ENCODE measurements at places on chromosomes 2 and 18.

GRCh38 chr2:27932396-27932795, 41.9 kb downstream of the BABAM2 start:
- DNase-seq: no peak

GRCh38 chr18:31977270-31977872, 34.4 kb upstream of the TRAPPC8 start:
- DNase-seq: peak; percentile 56

GRCh38 chr2:95277246-95277906, 3.1 kb downstream of the PROM2 start:
- peak; percentile 65 for DNase-seq

- DNase-seq: no peak
Observed at GRCh38 chr2:174035981-174036742, 71.0 kb upstream of the SP3 start.

- DNase-seq: no peak
Observed at GRCh38 chr2:44906972-44907371, 34.5 kb upstream of the SIX3 start.

DNA sequence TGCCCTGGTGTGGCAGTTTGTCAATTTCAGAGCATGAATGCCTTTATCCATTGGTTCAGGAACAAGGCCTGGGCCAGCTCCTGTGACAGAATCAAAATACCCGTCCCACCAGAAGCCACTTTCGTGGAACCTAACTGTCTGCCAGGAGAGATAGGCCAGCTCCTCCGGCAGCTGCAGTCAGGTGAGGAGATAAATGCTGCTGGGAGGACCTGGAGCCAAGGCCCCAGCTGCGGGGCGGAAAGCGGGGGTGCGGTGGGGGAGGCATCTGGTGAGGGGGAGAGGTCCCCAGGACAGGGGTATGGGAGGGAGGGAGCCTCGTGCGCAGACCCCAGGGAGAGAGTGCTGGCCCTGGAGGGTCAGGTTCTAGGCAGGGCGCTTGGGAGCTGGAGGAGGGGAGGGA, 4.4 kb upstream of the ASB1 start:
- no peak for DNase-seq

DNA sequence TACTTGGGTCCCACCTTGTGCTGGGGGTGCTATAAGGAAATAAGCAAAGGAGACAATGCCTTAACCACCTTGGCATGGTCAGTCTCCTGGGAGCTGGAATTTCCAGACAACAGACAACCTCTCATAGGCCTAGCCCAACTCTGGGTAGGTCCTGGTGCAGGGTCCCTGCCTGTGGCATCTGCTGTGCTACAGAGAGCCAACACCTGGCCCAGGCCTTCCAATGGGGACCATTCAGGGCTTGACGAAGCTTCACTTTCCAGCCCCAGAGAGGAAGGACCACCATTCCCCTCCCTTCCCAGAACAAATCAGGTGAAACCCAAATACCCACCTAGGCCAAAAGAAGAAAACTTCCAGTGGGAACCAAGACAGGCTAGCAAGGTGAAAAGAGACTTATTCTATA, 82.8 kb downstream of the SMAD7 start:
- DNase-seq: no peak

DNA sequence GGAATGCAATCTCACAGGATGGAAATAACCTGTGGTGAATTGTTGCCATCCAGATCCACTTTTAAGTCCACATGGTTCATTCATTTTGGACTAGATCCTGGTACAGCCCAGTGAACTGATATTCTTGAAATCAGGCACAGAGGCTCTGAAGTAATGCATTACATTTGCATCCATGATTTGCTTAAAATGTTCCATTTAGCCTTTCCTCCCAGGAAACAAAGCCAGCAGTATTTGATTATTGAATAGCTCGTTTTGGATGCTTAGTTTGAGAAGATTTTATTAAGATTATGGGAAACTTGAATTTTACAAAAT, 995.8 kb upstream of the CDH2 start:
- no peak for DNase-seq

GRCh38 chr18:2070631-2071030, 500.7 kb downstream of the METTL4 start:
- no peak for DNase-seq

DNA sequence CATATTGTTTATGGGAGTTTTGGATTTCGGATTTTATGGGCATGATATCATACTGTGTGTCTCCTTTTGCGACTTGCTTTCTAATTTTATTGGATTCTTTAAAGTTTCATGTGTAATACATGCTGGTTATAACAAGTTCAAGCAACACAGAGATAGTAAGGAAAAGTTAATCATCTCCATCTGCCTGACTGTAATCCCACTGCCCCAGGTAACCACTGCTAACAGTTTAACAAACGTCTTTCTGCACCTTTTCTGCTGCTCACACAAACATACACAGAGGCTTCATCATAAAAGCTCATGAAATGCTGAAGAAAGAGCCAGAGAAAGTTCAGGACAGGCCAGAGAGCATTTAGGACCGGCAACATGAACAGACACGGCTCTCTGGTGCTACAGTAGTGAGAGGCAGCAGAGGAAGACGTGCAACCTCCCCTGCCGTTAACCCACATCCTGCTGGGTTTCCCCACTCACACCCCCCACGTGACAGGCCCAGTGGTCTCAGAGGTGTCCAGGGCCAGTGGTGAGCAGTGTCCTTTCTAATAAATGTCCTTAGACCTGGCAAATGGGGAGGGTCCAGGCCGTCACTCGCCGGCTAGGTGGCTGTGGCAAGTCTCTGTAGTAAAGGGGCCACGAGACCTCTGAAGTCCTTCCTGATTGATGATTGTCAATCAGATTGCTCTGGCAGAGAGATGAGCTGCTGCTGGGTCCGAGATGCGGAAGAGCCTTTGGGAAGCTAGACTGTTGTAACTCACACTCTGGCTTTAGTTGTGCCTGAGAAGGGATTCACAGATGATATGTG, 43.0 kb upstream of the SLC1A4 start:
- DNase-seq: no peak

GRCh38 chr2:46276642-46277041, 20.6 kb upstream of the EPAS1 start:
- DNase-seq: no peak

DNA sequence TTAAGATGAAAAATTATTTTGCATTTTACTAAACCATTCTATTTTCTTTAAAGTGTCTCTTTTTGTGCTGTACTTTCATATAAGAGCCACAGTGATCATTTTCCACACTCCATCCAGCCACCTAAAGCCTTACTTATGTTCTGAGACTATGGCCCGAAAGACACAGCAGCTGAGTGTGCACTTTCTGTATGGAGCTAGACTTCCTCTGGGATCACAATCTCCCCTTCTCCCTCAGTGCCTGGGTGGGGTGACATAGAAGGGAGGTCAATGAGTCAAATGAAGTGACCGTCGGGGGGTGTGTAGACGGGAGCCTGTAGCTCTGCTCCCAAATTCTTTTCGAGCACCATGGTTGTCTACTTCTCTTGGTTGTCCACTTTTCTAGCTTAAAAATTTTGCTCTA, 97.8 kb upstream of the ARL4C start:
- no peak for DNase-seq

DNA sequence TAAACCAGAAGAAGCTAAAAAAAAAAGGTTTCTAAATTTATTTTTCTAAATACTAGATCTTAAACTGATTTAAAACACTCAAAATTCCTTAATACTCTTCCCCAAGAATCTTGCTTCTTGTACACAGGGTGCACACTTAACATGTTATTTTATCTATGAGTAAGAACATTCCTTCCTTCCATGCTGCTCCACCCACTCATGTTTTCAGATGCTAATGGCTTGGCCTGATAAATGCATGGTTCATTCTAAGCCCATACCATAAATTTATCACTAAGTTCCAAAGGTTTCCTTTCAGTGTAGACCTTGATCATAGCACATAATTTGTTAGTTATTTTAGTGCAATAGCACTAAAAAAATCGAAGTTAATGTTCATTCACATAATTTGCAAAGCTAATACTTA, 8.1 kb downstream of the FBXO48 start:
- no peak for DNase-seq

GRCh38 chr2:149033716-149034115, 4.8 kb upstream of the LYPD6B start:
- no peak for DNase-seq

DNA sequence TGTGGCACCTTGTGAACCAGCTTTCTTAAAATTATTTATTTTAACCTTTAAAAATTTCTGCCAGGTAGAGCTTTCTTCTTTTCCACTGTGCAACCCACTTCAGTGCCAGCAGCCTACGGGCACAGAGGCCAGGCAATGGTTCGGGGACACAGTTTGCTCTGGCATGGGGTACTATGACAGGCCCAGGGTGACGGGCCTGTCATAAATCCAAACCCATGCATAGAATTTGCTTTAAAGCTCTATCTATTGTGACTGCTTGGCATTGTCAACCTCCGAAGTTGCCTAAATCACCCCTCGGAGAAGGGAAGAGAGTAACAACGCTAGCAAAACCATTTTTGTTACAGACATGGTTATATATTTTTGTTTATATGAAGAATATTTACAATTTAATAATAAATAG, 1.5 kb downstream of the ODC1 start:
- DNase-seq: no peak

DNA sequence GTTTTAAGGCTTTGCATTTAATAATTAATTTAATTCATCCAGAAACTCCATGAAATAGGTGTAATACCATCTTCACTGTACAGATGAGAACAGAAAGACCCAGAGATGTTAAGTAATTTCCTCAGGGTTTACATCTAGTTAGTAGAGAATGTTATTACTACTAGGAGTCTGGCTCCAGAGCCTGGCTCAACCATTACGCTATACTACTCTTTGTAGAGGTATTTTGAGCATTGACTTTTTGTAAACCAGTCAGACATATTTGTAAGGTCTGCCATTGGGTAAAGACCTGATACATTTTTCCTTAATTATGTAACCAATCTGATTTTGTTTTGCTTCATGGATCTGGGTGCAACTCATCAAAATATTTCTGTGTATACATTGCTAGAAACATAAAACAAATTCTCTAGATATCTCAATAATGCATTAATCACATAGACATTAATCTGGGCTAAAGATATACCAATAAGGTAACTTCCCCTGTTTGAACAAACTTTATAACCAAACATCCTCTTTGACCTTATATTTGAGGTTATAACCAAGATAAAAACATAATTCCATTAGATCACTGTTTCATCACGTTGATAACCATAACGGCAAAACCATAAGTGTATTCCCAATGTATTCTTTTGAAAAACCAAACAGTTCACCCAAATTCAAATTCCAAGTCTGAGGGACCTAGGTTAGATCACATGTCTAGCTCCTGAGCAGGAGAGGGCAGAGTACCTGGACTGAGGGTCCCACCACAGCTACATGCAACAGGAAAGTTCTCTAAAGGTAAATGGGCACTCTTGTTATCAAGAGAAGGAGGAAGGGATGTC, 135.0 kb downstream of the IKZF2 start:
- DNase-seq: no peak

DNA sequence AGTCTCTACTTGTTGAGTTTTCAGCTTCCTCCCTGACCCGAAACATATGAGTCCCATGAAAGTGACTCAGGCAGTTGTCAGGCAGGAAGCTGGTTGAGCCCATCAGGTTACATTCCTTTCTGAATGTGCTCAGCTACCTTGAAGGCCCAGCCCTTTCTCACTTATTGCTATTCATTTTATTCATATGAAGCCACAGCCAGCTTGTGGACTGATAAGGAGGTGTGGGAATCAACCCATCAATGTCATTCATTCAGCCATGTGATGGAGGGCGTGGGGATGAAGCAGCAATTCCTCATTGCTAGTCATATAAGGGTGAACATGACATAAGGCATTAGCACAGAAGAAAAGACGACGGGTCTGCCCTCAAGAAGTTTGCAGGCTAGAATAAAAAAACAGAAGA, 5.3 kb upstream of the VPS4B start:
- DNase-seq: no peak

DNA sequence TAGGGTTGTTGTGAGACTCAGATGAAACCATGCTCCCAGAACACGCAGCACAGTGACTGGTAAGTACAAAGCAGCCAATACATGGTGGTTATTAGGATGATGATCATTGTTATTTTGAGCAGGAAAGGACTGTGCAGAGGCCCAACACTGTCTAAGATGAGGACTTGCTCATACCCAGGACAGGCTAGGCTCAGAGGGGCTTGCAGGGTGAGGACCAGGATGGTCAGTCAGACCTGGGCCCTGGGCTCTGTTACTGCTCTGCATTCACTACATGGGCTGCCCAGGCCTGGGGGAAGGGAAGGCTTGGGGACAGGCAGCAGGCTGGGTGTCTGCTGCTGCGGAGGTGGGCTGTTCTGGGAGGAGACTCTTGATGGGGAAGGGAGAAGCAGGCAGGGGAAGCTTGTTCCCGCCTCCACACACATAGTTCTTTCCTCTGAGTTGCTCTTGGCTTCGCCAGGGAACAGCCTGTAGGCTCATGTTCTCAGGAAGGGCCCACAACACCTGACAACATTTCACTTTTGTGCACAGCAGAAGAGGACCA, 17.5 kb downstream of the CAPN13 start:
- DNase-seq: no peak

DNA sequence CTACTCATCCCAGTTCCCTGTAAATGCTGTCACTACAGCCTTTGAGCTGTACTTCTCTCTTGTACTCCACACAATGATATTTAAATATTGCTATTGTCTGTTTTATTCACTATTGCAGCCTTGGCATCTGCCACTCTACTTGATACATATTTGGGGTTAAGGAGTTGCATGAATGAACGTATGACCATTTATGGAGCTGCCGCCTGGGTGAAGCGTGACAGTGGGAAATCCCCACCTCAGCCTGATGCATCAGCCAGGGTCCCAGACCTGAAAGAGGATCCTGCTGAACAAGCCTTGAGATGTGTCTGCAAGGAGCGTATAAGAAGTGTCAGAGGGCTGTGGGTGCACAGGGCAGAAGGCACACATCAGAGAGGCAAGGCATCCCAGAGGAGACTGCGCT, 39.1 kb downstream of the MRPL35 start:
- no peak for DNase-seq

DNA sequence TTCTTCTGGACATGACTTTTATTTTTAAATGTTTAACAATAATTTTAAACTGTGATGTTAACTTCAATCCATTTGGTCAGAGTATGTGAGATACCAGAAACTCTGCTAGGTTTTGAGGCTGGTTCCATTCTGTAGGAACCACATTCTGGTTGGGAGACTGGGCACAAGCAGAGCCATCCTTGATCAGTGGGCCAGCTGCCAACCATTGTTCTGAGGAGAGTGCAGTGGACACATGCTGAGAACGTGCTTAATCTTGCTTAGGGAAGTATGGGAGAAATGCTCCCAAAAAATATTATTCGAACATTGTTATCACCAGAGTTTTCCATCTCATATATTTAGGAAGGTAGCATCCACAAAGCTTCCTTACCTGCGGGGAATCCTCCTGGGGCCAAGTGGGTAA, 155.8 kb downstream of the RTN4 start:
- no peak for DNase-seq

- DNase-seq: no peak
Observed at GRCh38 chr2:71995067-71995665, 152.5 kb downstream of the CYP26B1 start.

GRCh38 chr2:188785490-188785889, 188.7 kb upstream of the COL3A1 start:
- no peak for DNase-seq
